ENCODE measurements at places on chromosomes 1 and 21. TPM values are rescaled to one million over a fixed set of nuclear protein-coding genes. Genes with fewer than 3 reads are reported as not detected.
A peak's percentile ranks its signal among the peaks of the same experiment; 100 is the strongest.

DNA sequence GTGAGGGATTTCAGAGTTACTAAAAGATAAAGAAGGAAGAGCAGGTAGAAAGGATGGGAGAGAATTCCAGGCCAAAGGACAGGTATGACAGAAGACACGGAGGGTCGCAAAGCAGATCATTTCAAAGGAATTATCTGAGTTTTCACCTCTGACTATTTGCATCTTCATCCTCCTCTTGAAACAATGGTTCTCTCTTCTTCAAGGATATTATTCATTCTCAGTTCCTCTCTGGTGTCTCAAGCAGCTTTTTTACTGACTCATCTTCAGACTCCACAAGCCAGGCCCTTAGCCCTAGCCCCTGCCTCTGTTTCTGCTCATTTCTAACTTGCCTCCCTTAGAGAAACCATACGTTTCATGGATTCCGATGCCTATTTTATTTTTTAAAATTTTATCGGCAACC is 15.0 kb downstream of the DDX59 start:
- H3K4me3 ChIP-seq, result no peak overlapping the region
- H3K36me3 ChIP-seq, result peaks cover 33% of the 10 kb centered on the region
- no peaks in the 10 kb centered on the region for H3K27me3 ChIP-seq
- DNase-seq, result no peak

DNA sequence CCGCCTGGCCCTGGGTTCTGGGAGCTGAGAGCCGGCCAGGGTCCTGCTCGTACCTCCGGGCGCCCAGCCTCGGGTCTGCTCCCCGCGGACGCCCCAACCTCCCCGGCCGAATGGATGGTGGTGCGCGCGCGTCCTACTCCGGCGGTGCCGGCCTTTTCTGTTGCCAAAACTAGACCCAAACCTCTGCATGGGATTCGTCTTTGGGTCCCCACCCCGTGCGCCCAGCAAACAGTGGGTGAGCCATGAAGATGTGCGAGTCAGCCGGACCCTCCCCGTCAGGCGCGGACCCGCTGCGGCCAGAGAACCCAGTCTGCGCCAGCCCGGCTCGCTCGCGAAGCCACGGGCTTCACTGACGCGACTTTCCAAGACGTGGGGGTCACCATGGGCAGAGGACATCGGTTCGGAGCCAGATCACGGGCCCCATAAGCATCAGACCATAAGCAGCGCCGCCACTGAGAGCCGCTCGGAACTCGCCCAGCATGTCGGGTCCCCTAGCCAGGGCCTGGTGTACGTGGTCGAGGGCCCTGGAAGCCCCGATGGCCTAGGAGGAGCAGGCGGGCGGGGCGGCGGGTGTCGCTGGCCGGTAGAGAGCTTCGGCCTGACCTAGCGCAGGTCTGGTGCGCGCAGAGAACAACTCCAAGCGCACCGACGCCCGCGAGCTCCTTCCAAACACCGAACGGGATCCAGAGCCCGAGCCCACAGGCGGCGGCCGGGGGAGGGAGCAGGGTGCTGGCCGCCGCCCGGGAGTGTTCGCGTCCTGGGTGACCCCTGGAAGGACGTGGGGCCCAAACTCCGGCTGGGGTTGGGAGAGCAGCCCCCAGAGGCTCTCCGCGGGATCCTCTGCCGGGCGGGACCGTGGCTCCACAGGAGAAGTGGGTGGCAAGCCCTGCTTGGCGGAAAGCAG is 1.0 kb upstream of the TP73 start:
- peak overlapping the region; percentile 7 for H3K4me3 ChIP-seq
- no peak for DNase-seq
- H3K4me1 ChIP-seq, result peaks cover 3% of the 10 kb centered on the region
- H3K27ac ChIP-seq, result no peak overlapping the region

GRCh38 chr1:172914501-172915144 is 136.1 kb downstream of the TNFSF18 start:
- no peaks in the 10 kb centered on the region for H3K36me3 ChIP-seq
- no peak overlapping the region for H3K4me3 ChIP-seq
- no peak overlapping the region for H3K27ac ChIP-seq

GRCh38 chr1:194103101-194103500 is 916.7 kb upstream of the B3GALT2 start:
- H3K27ac ChIP-seq, result no peak overlapping the region
- no peak overlapping the region for H3K4me3 ChIP-seq
- DNase-seq, result no peak
- no peaks in the 10 kb centered on the region for H3K27me3 ChIP-seq
- H3K4me1 ChIP-seq, result no peaks in the 10 kb centered on the region

DNA sequence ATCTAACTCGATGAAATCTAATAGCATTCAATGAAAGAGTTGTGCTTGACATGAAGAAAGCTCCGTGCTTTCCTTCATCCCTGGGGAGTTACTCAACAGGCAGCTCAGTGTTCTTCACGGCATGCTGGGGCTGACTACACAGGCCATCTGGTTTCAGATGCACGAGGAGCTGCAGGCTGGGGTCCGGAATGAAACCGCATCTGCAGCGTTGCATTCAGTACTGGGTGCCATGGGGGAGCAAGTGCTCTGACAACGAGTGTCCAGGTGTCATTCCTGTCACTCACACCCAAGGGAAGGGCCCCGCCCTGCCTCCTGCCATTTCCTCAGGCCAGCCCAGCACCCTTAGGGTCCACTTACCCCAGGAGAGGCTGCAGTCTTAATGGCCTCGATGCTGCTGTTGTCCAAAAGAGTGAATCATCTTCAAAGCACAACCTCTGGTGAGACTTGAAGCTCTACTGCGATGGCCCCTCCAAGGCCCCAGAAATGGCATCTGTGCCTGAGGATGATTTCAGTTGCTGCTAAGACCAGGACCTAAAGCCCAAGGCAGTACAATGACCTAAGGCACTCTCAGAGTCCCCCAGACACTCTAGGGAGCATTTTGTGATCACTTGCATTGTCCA is 61.4 kb downstream of the STUM start:
- no peak for DNase-seq
- no peaks in the 10 kb centered on the region for H3K36me3 ChIP-seq
- H3K27me3 ChIP-seq, result no peaks in the 10 kb centered on the region

ZNF670 gene
- 0.81 TPM for polyA plus RNA-seq

TTC22 gene
- polyA plus RNA-seq, result 10.7 TPM

SLC30A7 gene
- polyA plus RNA-seq, result 22.1 TPM

IVL gene
- polyA plus RNA-seq, result not detected

Measured in small intestine (tissue), 16 donors.